Neural crest cell (in vitro differentiated cells): ENCODE measurements at places on chromosomes 1 and 21. TPM values are rescaled to one million over a fixed set of nuclear protein-coding genes. Genes with fewer than 3 reads are reported as not detected.

GRCh38 chr1:155077758-155078445 lies 735 bp upstream of the EFNA3 start:
- no peaks in the 10 kb centered on the region for H3K36me3 ChIP-seq
- peaks cover 37% of the 10 kb centered on the region for H3K4me1 ChIP-seq
- no peak for DNase-seq
- peaks cover 59% of the 10 kb centered on the region for H3K27me3 ChIP-seq
- no peak overlapping the region for H3K27ac ChIP-seq

- no peak for DNase-seq
- peaks cover 9% of the 10 kb centered on the region for H3K36me3 ChIP-seq
- H3K4me1 ChIP-seq: peaks cover 24% of the 10 kb centered on the region
- no peak overlapping the region for H3K27ac ChIP-seq
- no peaks in the 10 kb centered on the region for H3K27me3 ChIP-seq
- no peak overlapping the region for H3K4me3 ChIP-seq
These were observed 71.6 kb upstream of the RUNX1 start for GRCh38 chr21:35120631-35121180.

DNA sequence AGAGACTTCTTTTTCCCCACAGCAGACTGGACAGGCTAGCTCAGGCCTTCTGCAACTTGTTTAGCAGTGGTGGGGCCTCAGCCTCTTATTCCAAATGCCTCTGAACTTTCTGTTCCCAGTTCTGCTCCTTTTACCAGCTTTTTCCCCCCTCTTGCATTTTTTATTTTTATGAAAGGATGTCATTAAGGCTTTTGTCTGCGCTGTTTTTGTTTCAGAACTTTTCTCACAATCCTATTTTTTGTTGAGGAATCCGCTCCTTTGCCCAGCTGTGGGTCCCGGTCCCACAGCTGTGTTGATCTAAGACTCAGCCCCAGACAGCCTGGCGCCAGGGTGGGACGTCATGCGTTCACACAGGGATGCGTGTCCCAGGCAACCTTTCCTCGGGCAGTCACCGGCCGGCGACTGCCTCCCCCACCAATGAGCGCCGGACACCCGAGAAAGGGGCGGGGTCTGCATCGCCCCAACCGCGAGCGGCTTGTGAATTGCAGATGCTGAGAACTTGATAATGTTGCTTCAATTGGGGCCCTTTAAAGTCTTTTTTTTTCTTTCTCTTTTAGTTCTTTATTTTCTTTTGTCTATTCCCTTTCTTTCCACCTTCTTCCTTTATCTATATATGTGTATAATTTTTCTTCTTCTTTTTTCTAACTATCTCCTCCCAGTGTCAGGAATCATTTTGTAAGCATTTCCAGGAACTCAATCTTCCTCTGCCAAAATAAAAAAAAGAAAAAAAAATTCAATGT lies 3.0 kb upstream of the ID3 start:
- peak overlapping the region; percentile 91 for H3K27ac ChIP-seq
- DNase-seq: peak; percentile 84
- peaks cover 77% of the 10 kb centered on the region for H3K4me1 ChIP-seq
- H3K36me3 ChIP-seq: no peaks in the 10 kb centered on the region
- peak overlapping the region; percentile 82 for H3K4me3 ChIP-seq
- H3K27me3 ChIP-seq: peaks cover 34% of the 10 kb centered on the region

Gene DISP3
- 6.8 and 9.1 TPM in 2 replicates for total RNA-seq

Gene ATP6V0B
- total RNA-seq: 125 and 129 TPM in 2 replicates

Gene PLPPR4
- total RNA-seq: 0.09 TPM in 1 of 2 replicates, not detected in the other

Gene OLIG1
- total RNA-seq: 5.4 and 8.4 TPM in 2 replicates

- no peak for DNase-seq
- no peaks in the 10 kb centered on the region for H3K27me3 ChIP-seq
- H3K4me1 ChIP-seq: peaks cover 12% of the 10 kb centered on the region
- no peak overlapping the region for H3K4me3 ChIP-seq
These were observed 75.2 kb upstream of the GADD45A start for GRCh38 chr1:67609577-67610341.

DNA sequence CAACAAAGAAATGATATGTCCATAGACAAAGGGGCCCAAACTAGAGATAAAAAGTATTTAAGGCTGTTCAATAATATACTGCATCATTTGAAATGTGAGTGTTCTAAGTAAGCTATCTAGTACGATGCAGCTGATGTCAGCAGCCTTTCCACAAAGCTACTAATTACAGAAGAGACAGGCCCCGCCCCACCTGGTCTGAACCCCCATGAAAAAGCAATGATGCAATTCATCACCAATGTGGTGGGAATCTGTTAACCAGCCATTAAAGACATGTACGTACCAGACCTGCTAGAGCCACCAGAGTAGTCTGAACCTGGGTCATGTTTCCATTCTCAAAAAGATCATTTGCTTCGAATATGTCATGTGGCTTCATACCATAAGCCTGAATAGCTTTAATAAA lies 25.1 kb downstream of the CNN3 start:
- H3K27me3 ChIP-seq: no peaks in the 10 kb centered on the region
- H3K4me1 ChIP-seq: peaks cover 21% of the 10 kb centered on the region
- H3K4me3 ChIP-seq: no peak overlapping the region
- no peak for DNase-seq

GRCh38 chr1:9256332-9256731 lies 21.8 kb downstream of the H6PD start:
- H3K36me3 ChIP-seq: peaks cover 27% of the 10 kb centered on the region
- peaks cover 31% of the 10 kb centered on the region for H3K4me1 ChIP-seq
- no peak overlapping the region for H3K4me3 ChIP-seq
- peaks cover 3% of the 10 kb centered on the region for H3K27me3 ChIP-seq
- no peak overlapping the region for H3K27ac ChIP-seq
- no peak for DNase-seq

Gene KCNC4
- total RNA-seq: 4.5 and 5.9 TPM in 2 replicates

DNA sequence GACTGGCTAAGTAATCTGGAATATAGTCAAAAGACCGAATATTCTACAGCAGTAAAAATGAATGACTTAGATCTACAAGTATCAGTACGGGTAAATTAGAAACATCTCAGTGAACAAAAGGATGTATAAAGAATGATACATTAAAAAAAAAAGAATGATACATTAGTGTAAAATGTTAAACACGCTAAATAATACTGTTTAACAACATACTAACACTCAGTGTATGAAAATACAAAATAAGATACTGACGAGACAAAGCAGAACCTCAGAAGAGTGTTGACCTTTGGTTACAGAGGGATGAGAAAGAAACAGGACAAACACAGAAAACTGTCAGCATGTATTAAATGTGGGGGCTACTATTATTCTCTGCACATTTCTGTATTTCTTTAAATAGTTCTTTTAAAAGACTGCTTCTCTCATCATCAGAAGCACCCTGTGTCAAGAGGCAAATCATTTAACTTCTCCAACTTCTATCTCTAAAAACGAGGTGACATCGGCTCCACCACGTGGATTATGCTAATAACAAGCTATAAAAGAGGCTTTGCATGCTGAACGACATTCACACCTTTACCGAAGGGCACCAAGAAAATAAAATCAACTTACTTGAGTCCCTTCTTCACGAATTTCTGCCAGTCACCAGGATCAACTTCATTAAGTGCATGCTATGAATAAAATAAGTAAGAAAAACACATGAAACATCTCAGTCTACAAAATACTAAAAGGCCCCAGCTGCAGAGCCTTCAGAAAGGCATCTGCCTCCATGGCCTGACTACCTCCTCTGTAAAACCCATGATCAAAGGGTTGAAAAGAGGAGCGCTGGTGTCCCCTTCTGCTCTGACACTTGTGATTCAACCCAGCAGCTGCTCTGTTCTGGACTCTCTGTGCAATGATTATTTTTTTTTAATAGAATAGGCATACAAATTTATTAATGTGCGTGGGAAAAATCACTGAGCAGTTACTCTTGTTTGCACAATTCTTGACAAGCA lies 42.5 kb downstream of the MRAP start:
- no peaks in the 10 kb centered on the region for H3K27me3 ChIP-seq
- no peak overlapping the region for H3K27ac ChIP-seq
- no peak overlapping the region for H3K4me3 ChIP-seq
- peaks cover 42% of the 10 kb centered on the region for H3K36me3 ChIP-seq

DNA sequence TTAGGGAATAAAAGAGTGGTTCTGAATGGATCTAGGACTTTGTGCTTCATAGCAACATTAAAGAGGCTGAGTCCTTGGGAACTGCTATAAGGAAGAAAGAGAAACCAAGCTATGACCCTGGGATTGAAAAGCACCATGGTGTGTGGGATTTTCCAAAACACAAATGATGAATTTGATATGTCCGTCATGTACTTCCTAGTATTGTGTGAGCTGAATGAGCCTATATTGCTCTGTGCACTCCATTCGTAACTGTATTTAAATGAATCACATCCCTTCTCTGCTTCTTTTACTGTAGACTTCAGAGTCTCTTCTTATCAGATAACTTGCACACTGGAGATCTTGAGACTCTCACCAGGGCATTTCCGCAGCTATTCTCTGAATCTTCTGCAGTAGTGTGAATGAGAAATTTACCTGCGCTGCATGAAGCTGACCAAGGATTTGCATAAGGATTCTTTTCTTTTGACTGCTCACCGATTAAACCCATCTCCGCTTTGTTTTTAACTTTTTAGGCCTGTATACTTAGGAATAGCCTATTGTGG lies 23.1 kb upstream of the OR10J4 start:
- peaks cover 6% of the 10 kb centered on the region for H3K36me3 ChIP-seq
- H3K27me3 ChIP-seq: no peaks in the 10 kb centered on the region
- DNase-seq: no peak
- no peaks in the 10 kb centered on the region for H3K4me1 ChIP-seq
- no peak overlapping the region for H3K27ac ChIP-seq

GRCh38 chr21:42223826-42224575 lies 5.1 kb downstream of the ABCG1 start:
- H3K36me3 ChIP-seq: no peaks in the 10 kb centered on the region
- no peak for DNase-seq
- no peak overlapping the region for H3K4me3 ChIP-seq

GRCh38 chr1:182791281-182792179 lies 2.0 kb downstream of the NPL start:
- peak overlapping the region; percentile 20 for H3K4me3 ChIP-seq
- no peaks in the 10 kb centered on the region for H3K36me3 ChIP-seq
- H3K4me1 ChIP-seq: peaks cover 50% of the 10 kb centered on the region
- no peak overlapping the region for H3K27ac ChIP-seq

GRCh38 chr1:5253036-5253435 lies 598.6 kb downstream of the AJAP1 start:
- H3K36me3 ChIP-seq: peaks cover 9% of the 10 kb centered on the region
- H3K27ac ChIP-seq: no peak overlapping the region
- no peaks in the 10 kb centered on the region for H3K4me1 ChIP-seq
- no peak for DNase-seq
- H3K27me3 ChIP-seq: peaks cover 8% of the 10 kb centered on the region

Gene CCDC18
- 20.8 and 21.0 TPM in 2 replicates for total RNA-seq

- no peaks in the 10 kb centered on the region for H3K27me3 ChIP-seq
- no peak overlapping the region for H3K4me3 ChIP-seq
- H3K4me1 ChIP-seq: peaks cover 9% of the 10 kb centered on the region
- DNase-seq: no peak
- no peaks in the 10 kb centered on the region for H3K36me3 ChIP-seq
These were observed 210.1 kb upstream of the NRIP1 start for GRCh38 chr21:15274701-15275485.

DNA sequence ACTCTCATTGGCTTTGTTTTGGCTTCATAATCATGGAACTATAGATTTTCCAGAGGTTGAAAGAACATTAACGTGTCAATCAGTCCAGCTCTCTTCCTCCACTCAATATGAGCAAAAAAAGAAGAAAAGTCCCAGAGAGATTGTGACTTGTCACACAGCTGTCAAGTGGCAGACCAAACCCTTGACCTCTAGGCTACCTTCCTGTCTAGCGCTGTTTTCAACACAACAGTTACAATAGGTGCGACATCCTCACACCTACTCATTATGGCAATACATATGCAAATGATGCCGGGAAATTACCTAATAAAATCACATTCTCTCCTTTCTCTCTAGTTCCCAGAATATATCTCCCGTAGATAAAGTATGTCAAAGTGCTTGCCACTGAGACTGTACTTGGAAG lies 1.1 kb downstream of the WARS2 start:
- DNase-seq: no peak
- no peaks in the 10 kb centered on the region for H3K36me3 ChIP-seq
- peaks cover 15% of the 10 kb centered on the region for H3K4me1 ChIP-seq
- no peak overlapping the region for H3K4me3 ChIP-seq

Gene NHLH1
- 10.0 and 10.6 TPM in 2 replicates for total RNA-seq

Gene FCRL3
- total RNA-seq: not detected in 2 replicates

Gene LRRC7
- total RNA-seq: 2.4 and 2.7 TPM in 2 replicates

DNA sequence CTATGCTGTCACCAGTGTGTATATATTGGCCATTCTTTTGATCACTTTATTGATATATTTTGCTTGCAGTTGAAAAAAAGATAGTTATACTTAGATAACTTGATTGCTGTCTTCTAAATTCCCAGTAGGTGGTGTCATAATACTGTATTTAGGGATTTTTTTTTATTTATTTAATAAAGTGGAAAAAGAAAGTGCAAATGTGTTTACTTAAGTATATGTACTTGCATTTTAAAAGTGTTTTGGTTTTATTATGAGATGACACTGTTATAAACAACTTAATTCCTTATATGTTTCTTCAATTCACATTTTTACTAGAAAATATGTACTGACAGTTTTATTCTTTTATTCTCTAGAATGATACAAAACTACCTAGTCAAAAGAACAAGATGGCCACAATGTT lies 164.8 kb downstream of the USP25 start:
- no peaks in the 10 kb centered on the region for H3K4me1 ChIP-seq
- H3K4me3 ChIP-seq: no peak overlapping the region
- no peak overlapping the region for H3K27ac ChIP-seq
- DNase-seq: no peak
- H3K27me3 ChIP-seq: no peaks in the 10 kb centered on the region

- no peak overlapping the region for H3K27ac ChIP-seq
- H3K27me3 ChIP-seq: no peaks in the 10 kb centered on the region
- H3K4me3 ChIP-seq: no peak overlapping the region
- DNase-seq: no peak
- H3K36me3 ChIP-seq: peaks cover 7% of the 10 kb centered on the region
These were observed 83.5 kb downstream of the NDUFS5 start for GRCh38 chr1:39109644-39110043.

GRCh38 chr1:113095790-113096455 lies 22.9 kb downstream of the LRIG2 start:
- no peaks in the 10 kb centered on the region for H3K27me3 ChIP-seq
- no peak overlapping the region for H3K27ac ChIP-seq
- no peak for DNase-seq
- peaks cover 5% of the 10 kb centered on the region for H3K36me3 ChIP-seq
- H3K4me3 ChIP-seq: no peak overlapping the region

GRCh38 chr21:46171585-46171984 lies 12.7 kb downstream of the SPATC1L start:
- no peak overlapping the region for H3K4me3 ChIP-seq
- no peak for DNase-seq
- no peaks in the 10 kb centered on the region for H3K27me3 ChIP-seq
- H3K36me3 ChIP-seq: peaks cover 25% of the 10 kb centered on the region
